ENCODE measurements at places on chromosomes 16 and 17.

DNA sequence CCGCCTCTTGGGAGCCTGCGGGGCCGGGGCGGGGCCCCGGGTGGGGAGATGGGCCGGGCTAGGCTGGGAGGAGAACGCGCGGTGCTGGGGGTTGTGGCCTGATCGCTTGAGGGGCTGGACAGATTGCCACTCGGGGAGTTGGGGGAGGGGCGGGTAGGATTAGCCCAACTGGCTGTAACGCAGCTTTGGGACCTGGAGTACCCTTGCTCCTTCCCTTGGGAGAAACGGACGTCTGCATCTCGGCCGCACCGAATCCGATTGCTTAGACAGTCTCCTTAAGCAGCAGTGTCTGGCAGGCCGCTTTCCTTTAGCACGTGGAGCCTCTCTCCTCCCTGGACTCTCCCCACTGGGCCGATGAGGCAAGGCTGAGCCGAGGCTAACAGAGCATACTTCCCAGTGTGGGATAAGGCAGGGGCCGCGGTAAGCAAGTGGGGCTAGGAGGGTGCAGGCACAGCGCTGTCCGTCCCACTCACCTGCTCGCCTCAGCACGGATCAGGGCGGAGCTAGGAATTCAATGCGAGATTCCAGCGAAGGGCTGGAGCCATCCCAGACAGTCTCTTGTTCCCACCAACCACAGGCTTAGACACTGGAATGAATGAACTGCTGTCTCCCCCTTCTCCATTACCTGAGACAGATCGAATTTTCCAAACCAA, 540 bp upstream of the ACLY start:
- DNase-seq: peak; percentile 58

- DNase-seq: no peak
These were observed 143.8 kb upstream of the RBL2 start for GRCh38 chr16:53290520-53290919.

DNA sequence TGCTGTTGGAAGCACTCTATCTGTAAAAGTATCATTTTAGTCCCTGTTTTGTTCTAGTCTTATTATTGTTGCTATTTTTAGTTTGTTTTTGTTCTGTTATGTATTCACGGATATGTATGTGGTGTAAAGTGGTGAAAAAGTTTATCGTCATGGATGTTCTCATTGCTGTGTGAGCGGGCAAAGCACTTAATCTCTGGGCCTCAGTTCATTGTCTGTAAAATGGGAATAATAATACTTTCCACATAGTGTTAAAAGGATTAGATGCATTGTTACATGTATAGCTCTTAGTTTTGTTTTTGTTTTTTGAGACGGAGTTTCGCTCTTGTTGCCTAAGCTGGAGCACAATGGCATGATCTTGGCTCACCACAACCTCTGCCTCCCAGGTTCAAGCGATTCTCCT, 19.8 kb downstream of the TAOK1 start:
- no peak for DNase-seq

GRCh38 chr16:81004646-81005353, 1.9 kb downstream of the CMC2 start:
- DNase-seq: peak; percentile 9

- DNase-seq: no peak
These were observed 87.8 kb downstream of the PLCG2 start for GRCh38 chr16:81866820-81867440.

GRCh38 chr17:82013341-82013740, 9.3 kb downstream of the CENPX start:
- DNase-seq: no peak

DNA sequence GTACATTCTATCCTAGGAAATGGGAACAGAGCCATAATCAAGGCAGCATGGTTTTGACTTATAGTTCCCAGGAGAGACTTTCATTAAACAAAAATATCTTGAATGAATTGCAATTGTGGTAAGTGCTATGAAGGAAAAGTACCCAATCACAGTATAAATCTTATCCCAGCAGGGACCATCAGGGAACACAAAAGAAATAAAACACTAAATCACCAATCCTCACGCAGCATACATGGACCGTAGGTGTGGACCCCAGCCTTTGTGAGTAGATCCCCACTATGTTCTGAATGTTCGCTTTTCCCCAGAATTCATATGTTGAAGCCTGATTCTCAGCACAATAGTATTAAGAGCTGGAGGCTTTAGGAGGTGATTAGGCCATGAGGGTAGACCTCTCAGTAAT, 925.0 kb upstream of the RBFOX1 start:
- no peak for DNase-seq

DNA sequence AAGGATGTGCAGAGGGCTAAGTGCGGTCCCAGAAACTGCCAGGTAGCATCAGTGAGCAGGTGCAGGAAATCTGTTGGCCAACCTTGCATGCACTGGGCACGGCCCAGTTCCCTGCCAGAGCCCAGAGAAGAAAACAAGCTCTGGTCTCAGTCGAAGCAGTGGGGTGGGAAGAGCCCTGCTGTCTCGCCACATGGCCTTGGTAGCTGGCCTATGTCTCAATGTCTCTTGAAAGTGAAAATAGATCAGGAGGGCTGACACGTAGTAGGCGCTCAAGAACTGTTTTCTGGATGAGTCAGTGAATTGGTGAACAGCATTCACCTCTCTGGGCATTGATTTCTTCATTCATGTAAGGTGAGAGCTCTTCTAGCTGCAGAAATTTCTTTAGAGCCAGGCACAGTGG, 90.4 kb downstream of the MARF1 start:
- DNase-seq: no peak

DNA sequence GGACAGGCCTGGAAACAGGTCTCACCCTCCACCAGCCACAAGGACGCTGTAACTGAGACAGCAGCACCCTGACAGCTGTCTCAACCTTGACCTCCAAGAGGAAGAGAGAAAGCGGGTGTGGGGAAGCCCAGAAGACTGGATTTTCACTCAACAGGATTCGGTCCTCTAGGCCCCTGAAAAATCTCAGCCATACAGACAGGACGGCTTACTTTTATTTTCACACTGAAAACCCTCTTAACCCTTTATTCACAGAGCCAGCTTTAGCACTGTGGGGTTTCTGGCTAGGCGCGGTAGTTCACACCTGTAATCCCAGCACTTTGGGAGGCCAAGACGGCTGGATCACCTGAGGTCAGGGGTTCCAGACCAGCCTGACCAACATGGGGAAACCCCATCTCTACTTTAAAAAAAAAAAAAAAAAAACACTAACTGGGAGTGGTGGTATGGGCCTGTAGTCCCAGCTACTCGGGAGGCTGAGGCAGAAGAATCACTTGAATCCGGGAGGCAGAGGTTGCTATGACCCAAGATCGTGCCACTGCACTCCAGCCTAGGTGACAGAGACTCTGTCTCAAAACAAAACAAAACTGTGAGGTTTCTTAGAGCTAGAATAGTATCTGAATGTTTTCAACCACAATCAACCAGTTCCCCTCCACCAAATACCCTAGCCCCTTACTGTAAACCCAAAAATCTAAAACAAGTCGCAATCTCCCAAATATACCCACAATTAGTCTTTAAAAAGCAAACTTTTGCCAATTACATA, 5.3 kb downstream of the ANKRD11 start:
- no peak for DNase-seq

GRCh38 chr16:85174871-85175723, 62.8 kb upstream of the CIBAR2 start:
- DNase-seq: peak; percentile 40

GRCh38 chr17:31408586-31408985, 17.1 kb downstream of the RAB11FIP4 start:
- DNase-seq: no peak

DNA sequence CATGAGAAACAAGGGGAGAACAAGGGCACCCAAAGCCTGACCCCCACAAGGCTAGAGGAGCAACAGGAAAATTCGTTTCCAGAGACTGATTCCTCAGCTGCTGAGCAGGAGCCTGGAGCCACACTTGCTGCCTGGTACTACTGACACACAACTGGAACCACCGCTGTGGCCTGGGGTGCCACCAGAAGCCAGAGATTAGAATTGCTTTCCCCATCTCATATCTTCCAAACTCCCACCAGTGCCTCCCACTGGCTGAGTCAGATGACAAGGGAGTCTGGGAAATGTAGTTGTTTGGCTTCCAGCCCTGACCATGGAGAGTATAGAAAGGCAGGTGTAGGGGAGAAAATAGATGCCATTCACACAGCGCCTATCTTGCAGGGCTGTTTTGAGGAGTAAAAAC, 4.1 kb upstream of the TMEM11 start:
- DNase-seq: no peak

DNA sequence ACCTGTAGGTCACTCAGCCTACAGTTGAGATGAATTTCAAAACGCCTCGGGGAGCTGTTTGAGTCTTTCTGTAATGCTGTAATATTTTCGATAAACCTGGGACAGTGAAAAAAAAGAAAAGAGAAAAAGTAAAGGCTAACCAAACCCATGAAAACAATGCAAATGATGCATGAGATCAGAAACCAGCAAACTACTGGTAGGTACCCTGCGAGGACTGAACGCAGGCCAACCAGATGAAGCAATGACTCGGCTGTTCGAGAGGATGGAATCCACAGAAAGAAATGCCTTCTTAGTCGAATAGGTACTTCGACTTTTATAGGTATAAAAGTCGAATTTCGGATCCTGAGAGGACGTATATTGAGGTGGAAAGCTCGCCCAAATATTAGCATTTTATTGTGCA, 509 bp upstream of the ATAD5 start:
- no peak for DNase-seq

DNA sequence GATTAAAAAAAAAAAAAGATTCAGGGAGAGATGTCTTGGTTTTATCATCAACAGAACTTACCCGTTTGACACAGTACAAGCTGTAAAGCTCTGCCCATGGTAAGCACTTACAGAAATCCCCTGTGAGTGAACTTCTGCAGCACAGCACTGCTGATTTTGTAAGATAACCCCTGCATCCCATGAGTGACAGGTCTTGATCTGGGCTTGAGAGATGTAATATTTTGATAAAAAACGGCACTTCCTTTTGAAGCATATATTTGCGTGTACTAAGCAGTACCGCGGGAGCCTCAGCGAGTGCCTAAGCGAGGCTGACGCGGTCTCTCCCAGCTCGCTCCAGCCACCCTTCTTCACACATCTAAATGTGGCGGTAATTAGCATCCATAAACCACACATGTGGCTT, 50.5 kb downstream of the IKZF3 start:
- DNase-seq: no peak
